H7 (cell line): ENCODE measurements at places on chromosomes 4 and X.

- DNase-seq = no peak
These were observed 88.5 kb downstream of the HADH start for GRCh38 chr4:108078024-108078733.

- no peak for DNase-seq
These were observed 32.0 kb downstream of the HAND2 start for GRCh38 chr4:173498023-173498422.

- DNase-seq = no peak
These were observed 1415.6 kb upstream of the PCDH7 start for GRCh38 chr4:29304595-29304994.

- DNase-seq = no peak
These were observed 25.2 kb upstream of the BCLAF3 start for GRCh38 chrX:20015945-20016615.

- no peak for DNase-seq
These were observed 44.4 kb downstream of the KIAA0232 start for GRCh38 chr4:6826781-6827508.

DNA sequence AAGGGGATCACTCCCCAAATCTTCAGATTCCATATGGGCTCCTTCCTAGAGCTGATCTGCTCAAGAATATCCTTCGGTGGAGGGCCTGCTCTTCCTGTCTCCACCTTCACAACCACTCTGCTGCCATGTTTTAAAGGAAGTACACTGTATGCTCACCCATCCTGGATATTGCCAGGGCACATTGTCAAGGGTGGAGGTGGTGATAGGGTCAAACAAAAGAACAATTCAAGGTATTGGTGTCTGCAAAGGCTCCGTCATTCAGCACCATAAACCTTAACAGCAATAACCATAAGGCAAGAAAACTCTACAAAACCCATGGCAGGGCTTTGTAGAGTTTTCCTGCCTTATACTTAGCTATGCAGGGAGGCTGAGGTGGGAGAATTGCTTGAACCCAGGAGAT is 18.9 kb downstream of the NAAA start:
- no peak for DNase-seq

DNA sequence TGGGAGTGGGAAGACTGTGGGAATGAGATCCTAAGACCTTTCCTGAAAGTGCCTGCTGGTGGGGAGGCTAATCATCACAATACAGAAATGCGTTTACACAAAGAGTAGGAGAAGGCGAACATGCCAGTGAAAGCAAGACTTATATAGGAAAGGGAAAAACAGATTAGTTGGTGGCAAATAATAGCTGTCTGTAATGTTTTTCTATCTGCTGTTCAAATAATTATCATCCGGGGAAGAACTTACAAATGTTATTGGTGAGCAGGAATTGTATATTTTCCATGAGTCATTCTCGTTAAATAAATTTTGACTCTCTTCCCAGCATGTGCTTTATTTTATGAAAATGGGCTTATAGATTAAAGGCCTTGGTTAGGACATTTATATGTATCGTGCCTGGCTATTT is 196.5 kb downstream of the ARHGAP10 start:
- DNase-seq = no peak

DNA sequence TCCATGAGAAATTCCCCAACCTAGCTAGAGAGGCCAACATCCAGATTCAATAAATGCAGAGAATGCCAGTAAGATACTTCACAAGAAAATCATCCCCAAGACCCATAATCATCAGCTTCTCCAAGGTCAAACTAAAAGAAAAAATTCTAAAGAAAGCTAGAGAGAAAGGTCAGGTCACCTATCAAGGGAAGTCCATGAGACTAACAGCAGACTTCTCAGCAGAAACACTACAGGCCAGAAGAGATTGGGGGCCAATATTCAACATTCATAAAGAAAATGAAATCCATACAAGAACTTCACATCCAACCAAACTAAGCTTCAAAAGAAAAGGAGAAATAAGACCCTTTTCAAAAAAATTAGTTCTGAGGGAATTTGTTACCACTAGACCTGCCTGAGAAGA is 118.8 kb upstream of the ANXA10 start:
- DNase-seq = no peak

DNA sequence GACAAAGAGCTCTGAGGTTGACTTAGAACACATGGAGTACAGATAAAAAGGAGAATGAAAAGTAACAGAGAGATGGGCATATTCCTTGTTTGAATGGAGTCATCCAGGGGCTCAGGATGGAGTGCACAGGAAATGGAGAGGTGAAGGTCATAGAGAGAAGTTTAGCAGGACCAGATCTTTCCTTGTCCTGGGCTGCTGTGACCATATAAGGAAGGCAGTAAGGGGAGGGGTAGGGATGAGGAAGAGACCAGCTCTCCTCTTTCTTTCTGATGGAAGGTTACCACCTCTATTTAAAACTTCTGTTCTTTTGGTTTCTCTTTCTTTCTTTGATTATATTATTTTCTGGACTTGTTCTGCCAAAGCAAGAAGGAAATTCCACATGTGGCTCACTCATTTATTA is 27.0 kb downstream of the AR start:
- no peak for DNase-seq

GRCh38 chrX:52424656-52425055 is 55.8 kb downstream of the XAGE2 start:
- DNase-seq = no peak
